Coronary artery (tissue), 2 donors: ENCODE measurements at places on chromosomes 4 and X.

DNA sequence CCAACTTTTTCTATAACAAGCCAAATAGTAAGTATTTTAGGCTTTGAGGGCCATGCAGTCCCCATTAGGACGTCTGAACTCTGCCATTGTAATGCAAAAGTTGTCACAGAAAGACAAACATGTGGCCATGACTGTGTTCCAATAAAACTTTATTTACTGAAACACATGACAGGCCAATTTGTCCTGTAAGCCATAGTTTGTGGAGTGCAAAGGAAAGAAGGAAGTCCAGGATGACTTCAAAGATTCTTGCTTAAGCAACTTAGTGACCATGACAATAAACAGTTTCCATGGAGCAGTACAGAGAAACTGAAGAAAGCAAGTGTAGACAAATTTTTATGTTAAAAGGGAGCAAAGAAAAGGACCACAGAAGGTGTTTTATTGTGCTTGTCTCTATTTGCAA is 35.0 kb upstream of the MYOZ2 start:
- DNase-seq, result no peak

GRCh38 chr4:68123525-68123924 is 6.1 kb downstream of the TMPRSS11F start:
- no peak for DNase-seq

GRCh38 chrX:43141885-43142284 is 363.9 kb upstream of the PPP1R2C start:
- DNase-seq, result no peak

DNA sequence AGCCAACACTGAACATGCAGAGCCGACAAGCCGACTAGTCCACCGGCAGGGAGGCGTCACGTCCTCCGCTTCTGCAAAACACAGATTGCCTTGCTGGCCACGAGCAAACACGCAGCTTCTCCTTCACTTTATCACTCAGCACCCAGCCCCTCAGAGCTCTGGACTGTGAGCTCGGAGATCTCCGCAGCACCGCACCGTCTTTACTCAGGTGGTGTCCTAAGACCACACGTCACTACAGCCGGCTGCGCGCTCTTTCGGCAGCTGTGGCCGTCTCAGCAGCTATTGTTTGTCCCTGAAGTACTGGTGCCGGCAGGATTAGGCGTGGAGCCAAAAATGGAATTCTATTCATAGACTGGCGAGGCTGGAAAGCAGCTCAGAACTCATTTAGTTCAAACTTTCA is 72.0 kb downstream of the FAT1 start:
- DNase-seq, result no peak

- no peak for DNase-seq
Measured at GRCh38 chr4:120005527-120005926, 61.1 kb downstream of the MAD2L1 start.

DNA sequence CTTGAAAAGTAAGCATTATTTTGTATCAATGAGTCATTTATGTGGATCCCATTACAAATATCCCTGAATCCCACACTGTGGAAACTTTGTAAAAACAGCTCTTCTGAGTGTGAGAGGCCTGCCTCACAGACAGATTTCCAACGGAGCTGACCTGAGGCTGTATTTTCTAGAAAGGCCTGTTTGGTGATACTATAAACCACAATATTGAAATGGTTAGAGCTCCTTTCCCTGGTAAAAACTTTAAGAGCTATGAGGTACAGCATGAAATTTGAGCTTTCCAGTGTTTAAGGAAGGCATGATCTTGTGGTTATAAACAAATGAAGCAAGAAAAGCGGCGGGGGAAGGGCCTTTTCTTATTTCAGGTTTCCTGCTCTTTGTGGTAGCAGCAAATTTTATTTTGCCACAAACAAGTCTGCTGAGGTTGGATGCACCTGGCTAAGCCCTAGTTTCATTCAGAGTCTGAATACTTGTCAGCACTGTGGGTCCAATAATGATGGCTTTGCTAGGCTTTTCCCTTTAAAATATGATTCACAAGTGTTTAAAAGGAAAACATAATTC is 86.8 kb upstream of the ETNPPL start:
- DNase-seq, result no peak

DNA sequence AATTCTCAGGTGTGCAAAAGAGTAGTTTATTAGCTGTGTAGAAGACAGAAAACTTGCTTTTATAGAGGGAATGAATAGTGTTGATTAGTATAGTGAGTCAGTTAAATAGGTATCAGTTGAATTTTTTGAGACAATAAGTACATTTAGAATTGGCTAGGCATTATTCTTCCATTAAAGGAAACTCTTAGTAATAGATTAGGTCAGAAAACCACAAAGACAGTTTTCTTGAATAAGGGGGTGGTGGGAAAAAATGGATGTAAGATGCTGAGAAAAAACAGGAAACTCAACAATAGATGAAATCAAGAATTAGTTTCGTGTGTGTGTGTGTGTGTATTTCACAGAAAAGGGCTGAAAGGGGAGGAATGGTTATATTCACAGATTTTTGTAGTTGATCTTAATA is 16.8 kb downstream of the CD38 start:
- no peak for DNase-seq

DNA sequence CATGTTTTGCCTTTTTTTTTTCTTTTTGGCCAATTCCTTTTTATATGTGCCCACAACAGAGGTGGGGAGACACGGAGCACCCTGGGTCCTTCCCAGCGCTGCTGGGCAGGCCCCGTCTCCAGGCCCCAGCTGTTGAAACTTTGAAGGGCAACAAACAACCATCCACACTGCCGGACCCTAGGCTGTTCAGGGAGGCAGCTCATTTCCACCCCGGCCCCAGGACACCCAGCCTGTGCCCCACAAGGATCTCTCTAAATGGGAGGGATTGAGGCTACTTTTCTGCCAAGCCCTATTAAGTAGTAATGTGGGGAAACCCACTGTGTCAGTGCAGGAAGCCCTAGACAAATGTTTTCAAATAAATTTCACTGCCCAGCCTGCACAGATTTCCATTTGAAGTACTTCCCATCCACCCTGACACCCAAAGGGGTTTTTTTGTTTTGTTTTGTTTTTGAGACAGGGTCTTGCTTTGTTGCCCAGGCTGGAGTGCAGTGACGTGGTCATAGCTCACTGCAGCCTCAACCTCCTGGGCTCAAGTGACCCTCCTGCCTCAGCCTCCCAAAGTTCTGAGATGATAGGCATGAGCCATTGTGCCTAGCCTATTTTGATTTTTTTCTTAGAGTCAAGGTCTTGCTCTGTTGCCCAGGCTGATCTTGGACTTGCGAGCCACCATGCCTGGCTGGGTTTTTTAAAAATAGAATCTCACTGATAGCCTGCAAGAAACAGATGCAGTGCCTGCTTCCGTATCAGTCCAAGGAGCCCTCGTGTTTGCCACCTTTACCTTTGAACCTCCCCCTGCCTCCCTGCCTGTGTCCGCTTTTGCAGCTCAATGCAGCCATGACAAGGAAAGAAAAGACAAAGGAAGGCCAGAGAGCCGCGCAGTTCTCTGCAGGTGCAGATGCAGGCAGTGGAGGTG is 13.4 kb upstream of the CLCN4 start:
- no peak for DNase-seq

DNA sequence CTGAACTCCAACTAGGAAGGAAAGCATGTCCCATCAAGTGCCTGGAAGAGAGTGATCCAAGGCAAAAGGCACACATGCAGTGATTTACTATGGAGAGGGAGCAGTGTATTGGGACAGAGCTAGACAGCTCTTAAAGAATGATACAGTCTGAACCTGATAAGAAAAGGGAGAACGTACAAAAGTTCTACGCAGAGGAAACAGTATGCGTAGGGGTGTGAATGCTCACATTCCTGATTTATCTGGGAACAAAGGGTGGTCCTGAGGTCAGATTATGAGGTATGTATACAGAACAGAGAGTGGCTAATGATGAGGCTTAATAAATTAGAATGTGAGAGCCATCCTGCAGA is 12.0 kb downstream of the HS3ST1 start:
- DNase-seq, result no peak

- DNase-seq, result no peak
Measured at GRCh38 chrX:72687396-72687795, 26.7 kb downstream of the PHKA1 start.

DNA sequence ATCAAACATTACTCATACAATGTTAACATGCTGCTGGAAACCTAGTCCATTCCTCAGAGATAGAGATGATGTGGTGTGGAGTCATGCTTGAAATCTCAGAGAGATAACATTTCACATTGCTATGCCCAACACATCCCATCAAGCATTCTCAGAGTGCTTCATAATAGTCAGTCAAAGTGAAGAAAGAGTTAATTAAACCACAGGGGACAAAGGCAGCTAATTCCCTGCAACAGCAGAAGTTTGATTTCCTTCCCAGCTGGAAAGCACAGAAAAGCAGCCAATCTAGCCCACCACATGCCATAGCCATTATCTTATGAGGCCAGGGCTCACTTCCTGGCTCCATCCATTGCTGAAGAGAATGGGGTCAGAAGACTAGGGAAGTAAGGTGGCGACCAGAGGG is 8.9 kb downstream of the KDR start:
- DNase-seq, result no peak

- DNase-seq, result no peak
Measured at GRCh38 chr4:60757986-60758680, 442.0 kb upstream of the ADGRL3 start.
